ENCODE measurements at places on chromosomes 6 and 20.
A peak's percentile ranks its signal among the peaks of the same experiment; 100 is the strongest.

- H3K27me3 ChIP-seq, result no peaks in the 10 kb centered on the region
- H3K4me1 ChIP-seq, result no peaks in the 10 kb centered on the region
Measured at GRCh38 chr20:47865912-47866311, 80.6 kb upstream of the SULF2 start.

GRCh38 chr6:39421383-39422225 is 99.1 kb upstream of the KCNK16 start:
- no peak for DNase-seq
- H3K4me3 ChIP-seq, result no peak overlapping the region
- H3K27me3 ChIP-seq, result no peaks in the 10 kb centered on the region
- peaks cover 15% of the 10 kb centered on the region for H3K4me1 ChIP-seq

DNA sequence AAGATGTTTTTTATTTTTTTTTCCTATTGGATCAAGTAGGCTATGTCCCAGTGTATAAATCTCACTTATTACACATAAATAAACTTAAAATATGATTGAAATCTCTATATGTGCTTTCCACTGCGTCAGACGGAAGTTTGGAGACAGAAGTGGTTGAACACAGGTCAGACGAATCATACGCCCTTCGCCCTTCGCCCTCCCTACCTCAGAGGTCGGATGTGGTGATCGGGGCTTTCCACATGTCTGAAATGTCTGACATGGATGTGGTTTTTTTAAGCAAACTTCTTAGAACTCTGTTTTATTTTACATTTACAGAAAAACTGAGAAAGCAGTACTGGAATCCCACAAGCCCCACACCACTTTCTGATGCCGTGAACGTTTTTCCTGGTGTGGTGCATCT is 344.4 kb downstream of the THBS2 start:
- no peak overlapping the region for H3K27ac ChIP-seq
- no peaks in the 10 kb centered on the region for H3K36me3 ChIP-seq
- DNase-seq, result peak; percentile 27

DNA sequence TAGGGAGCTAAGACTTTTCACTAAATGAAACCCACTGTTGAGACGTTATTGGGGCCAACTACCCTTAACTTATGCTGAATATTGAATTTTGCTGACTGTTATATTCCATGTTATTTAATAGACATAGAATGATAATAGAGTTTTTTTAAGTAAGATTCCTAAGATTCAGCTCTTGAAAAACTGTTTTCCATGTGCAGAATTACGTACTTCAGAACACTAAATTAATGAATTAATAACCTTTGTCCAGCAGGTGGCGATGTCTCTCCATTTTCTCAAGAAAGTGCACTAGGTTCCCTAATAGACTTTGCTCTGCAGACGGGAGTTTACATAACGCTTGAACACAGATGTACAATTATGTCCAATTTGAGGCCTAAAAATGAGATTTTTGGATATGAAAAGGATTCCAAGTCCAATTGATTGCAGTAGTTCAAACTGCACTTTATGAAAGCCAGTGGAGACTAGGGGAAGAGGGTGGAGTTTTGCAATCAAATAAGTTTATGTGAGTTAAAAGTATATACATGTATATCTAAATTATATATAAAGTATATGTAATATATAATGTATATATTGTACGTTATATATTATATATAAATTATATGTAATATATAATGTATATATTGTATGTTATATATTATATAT is 282.1 kb downstream of the UST start:
- peaks cover 3% of the 10 kb centered on the region for H3K4me1 ChIP-seq
- H3K4me3 ChIP-seq, result no peak overlapping the region
- no peaks in the 10 kb centered on the region for H3K27me3 ChIP-seq
- no peaks in the 10 kb centered on the region for H3K36me3 ChIP-seq

GRCh38 chr6:149218915-149219314 is 98.6 kb upstream of the TAB2 start:
- no peak for DNase-seq
- H3K4me1 ChIP-seq, result no peaks in the 10 kb centered on the region
- no peak overlapping the region for H3K4me3 ChIP-seq
- no peaks in the 10 kb centered on the region for H3K36me3 ChIP-seq
- no peaks in the 10 kb centered on the region for H3K27me3 ChIP-seq

DNA sequence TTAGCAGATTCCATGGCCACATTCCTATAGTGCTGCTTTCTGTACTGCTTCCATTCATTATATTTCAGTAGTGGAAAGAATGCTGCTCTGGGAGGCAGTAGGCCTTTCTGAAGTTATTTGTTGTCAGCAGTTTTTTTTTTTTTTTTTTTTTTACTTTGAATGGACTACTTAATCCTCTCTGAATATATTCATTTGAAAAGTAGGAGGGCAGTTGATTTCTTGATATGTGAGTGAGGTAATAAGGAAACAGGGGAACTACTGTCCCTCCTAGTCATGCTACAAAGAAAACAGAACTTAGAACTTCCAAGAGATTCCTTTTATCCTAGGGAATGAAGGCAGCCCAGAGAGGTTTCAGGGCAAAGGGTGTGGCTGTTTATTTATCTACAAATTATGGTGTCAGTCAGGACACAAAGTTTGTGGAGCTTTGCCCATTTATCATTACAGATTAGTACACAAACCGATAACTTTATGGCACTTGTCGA is 155.9 kb downstream of the JARID2 start:
- no peaks in the 10 kb centered on the region for H3K36me3 ChIP-seq
- no peak overlapping the region for H3K27ac ChIP-seq
- H3K4me3 ChIP-seq, result no peak overlapping the region
- DNase-seq, result no peak
- no peaks in the 10 kb centered on the region for H3K27me3 ChIP-seq

DNA sequence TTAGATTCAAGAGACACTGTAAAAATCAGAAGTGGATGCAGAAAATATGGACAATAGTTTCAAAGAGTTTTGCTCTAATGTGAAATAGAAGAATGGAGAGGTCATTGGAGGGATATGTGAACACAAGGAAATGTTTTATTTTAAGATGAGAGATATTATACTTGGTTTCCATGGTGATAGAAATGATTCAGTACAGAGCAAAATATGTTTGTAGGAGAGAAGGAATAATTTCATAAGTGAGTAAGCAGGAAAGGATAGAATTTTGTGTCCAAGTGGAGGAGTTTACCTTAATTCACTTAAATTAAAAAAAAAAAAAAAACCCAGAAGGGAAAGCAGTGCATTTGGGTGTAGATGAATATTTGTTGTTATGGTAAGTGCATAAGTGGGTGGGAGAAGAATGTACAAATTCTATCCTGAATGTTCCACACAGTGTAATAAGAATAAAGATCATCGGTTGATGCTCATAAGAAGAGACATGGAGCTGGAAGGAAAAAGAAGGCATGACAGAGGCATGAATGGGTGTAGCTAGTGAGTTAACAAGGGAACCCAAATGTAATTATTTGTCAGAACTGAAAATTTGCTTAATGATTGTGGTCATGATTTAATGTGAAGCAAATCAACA is 688.9 kb upstream of the GJE1 start:
- H3K27ac ChIP-seq, result no peak overlapping the region
- no peak overlapping the region for H3K4me3 ChIP-seq
- H3K4me1 ChIP-seq, result no peaks in the 10 kb centered on the region
- no peaks in the 10 kb centered on the region for H3K36me3 ChIP-seq
- DNase-seq, result no peak
- H3K27me3 ChIP-seq, result no peaks in the 10 kb centered on the region

- no peaks in the 10 kb centered on the region for H3K27me3 ChIP-seq
- no peak overlapping the region for H3K4me3 ChIP-seq
- peaks cover 6% of the 10 kb centered on the region for H3K4me1 ChIP-seq
- H3K36me3 ChIP-seq, result no peaks in the 10 kb centered on the region
- no peak overlapping the region for H3K27ac ChIP-seq
Measured at GRCh38 chr6:81896525-81897503, 144.3 kb upstream of the TENT5A start.

DNA sequence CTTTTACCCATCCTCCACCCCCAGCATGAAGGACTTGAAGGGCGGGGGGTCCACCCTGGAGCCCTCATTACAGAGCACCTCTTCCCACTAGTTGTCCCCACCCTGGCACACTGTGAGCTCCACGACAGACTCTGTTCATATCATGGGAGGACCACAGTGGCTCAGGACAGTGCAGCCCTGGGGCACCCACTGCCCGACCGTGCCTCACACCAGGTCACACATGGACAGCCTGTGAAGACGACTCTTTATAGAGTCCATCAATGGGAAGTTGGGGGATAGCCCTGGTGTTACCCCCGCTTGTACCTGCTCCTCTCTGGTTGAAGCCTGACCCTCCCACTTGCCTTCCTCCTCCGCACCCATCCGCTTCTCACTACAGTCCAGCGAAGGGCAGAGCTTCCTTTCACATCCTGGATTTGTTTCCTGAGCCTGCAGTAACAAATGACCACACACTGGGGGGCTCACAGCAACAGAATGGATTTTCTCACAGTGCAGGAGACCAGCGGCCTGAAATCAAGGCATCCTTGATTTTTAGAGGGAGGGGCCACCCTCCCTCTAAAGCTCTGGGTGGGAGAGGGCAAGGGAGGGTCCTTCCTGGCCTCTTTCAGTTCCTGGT is 15.5 kb downstream of the ZNF831 start:
- no peaks in the 10 kb centered on the region for H3K27me3 ChIP-seq
- H3K36me3 ChIP-seq, result no peaks in the 10 kb centered on the region

DNA sequence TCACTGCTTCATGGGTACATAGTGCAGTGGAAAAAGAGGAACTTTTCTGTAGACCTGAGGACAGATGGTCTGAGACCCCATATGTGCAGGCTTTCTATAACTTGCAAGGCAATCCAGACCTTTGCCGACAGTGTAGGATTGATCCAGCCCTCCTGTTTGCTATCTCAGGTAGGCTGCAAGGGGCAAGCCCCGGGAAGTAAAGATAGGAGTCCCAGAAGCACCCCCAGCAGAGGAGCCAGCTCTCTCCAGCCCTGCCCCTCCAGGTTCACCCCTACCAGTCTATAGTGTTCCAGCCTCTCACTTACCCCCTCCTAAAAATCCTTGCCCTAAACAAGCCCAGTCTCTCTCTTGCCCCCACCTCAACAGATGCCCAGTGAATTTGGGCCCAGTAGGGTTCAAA is 96.2 kb downstream of the FAXC start:
- no peaks in the 10 kb centered on the region for H3K36me3 ChIP-seq
- H3K4me1 ChIP-seq, result no peaks in the 10 kb centered on the region
- H3K27ac ChIP-seq, result no peak overlapping the region
- no peak for DNase-seq

DNA sequence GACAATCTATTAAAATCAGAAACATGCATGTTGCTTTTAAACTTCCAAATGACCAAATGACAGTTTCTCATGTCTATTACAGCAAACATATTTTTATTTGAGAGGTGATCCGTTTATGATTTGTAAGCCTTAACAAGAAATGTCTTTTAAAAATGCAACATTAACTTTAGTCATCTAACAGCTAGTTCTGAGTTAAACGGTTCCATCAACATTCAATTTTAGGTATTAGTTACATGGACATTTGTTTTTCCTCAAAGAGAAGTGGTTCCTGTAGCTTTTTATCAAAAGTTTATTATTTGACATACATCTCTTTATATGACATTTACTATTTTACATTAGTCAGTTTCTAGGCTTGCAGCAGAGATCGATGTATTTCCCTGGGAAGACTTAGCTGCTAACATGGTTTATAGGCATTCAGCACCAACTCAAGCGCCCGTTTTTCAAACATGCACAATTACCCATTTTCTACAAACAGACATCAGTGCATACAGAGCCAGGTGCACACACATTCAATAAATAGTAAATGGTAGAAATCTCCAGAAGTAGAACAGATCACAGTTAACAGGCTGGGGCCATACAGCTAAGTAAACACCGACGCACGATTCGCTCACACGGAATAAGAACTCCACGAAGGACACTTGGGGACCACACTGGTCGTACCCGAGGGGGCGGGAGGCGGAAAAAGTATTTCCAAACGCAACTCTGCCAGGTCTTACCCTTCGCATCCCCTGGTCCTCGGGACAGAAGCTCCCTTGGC is 882 bp downstream of the CNR1 start:
- peaks cover 17% of the 10 kb centered on the region for H3K27me3 ChIP-seq
- no peak for DNase-seq
- H3K27ac ChIP-seq, result no peak overlapping the region
- H3K4me3 ChIP-seq, result peak overlapping the region; percentile 84
- peaks cover 3% of the 10 kb centered on the region for H3K4me1 ChIP-seq

DNA sequence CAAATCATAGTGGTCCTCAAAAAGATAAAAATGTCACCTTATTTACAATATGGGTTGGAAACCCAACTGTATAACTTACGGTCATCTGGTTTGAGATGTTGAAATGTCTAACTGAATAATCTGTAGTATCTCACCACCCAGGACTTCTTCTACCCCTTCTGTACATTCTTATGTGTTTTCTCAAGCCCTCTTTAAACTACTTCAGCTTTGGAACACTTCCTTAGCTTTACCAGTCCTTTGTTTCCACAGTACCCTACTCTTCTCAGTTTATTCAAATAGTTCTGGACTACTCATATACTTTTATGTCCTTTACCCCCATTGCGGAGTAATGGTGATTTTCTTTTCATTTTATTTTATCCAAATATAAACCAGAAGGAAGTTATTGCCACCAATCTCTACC is 128.6 kb upstream of the FOXO3 start:
- no peak for DNase-seq
- no peaks in the 10 kb centered on the region for H3K27me3 ChIP-seq
- no peaks in the 10 kb centered on the region for H3K36me3 ChIP-seq
- no peaks in the 10 kb centered on the region for H3K4me1 ChIP-seq
- no peak overlapping the region for H3K4me3 ChIP-seq

GRCh38 chr20:58700823-58701222 is 8.2 kb downstream of the NPEPL1 start:
- H3K4me3 ChIP-seq, result no peak overlapping the region
- H3K36me3 ChIP-seq, result peaks cover 47% of the 10 kb centered on the region

DNA sequence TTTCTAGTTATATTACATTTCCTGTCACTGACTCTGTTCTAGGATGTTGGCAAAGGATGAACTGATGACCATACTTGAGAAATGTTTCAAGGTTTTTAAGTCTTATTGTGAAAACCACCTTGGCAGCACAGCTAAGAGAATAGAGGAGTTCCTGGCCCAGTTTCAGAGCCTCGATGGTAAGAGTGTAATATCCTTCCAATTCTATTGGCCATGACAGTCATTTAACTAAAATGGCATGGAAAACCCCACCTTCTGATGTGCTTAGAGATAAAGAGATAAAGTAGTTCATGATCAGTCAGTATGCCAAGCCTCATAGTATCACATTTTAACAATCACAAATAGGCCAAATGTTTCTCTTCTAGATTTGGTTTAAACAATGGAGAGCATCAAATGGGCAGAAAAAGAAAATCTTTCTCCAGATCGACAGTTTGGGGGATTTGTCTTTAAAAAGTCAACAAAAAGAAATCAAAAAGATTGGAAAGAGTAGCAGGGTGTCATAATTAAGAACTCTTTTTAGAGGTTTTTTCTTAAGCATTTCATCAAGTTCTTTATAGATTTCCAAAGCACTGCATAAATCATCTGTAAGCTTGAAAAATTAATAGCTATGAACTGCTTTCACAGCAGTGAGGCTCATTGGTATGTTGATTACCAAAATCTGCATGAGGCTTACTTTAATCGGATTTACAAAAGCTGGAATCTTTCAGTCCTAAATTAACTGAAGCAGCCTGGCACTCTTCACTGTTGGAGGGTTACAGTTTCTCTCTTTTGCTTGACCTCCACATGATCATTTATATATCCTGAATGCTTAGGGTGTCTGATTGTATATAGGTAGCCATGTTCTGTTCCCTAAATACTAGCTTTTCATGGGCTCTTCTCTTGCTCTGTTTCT is 48.7 kb downstream of the AKIRIN2 start:
- no peak overlapping the region for H3K27ac ChIP-seq
- no peak for DNase-seq
- H3K36me3 ChIP-seq, result peaks cover 5% of the 10 kb centered on the region
